ENCODE measurements at places on chromosomes 6 and 20.

- no peak for DNase-seq
Observed at GRCh38 chr6:39225543-39225942, 3.7 kb downstream of the KCNK5 start.

- DNase-seq, result no peak
Observed at GRCh38 chr6:37375376-37375775, 21.6 kb downstream of the RNF8 start.

GRCh38 chr6:43396408-43397149, 27.1 kb upstream of the ZNF318 start:
- no peak for DNase-seq

DNA sequence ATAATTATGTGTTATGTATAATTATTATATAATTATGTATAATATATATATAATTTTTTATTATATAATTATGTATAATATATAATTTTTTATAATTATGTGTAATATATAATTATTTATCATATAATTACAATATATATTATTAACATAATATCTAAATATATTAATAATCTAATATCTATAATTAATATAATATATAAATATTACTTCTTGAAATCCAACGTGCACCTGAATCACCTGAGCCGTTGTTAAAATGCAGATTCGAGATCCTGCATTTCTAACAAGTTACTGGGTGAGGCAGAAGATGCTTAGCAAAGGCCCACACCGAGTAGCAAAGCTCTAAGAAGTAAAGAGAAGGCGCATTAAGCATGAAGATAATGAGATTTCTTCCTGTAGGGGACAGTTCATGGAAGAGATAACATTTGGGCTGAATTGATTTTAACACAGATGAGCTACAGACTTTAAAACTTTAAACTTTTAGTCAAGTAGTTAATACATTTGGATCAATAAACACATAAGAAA, 406.4 kb upstream of the PLCB4 start:
- DNase-seq, result no peak

GRCh38 chr6:42260972-42261371, 43.3 kb upstream of the MRPS10 start:
- DNase-seq, result peak; percentile 32

DNA sequence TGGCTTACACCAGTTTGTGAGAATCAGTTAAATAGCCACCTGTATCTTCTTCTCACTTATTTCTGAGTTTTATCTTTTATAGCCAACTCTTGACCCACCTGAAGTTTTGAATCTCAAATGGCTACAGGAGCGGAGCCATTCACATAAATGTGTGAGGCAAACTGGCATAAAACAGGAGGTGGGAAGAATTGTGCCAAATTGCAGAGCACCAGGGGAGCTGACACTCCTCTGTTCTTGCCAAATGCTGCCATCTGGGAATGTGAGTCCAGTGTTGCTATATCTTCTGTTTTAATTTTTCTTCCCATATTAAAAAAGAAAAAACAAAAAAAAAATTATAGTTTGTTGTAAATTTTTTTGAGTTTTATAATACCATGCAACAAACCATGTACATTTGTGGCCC, 17.0 kb upstream of the RNF146 start:
- no peak for DNase-seq

- no peak for DNase-seq
Observed at GRCh38 chr20:14644306-14645097, 307.1 kb upstream of the FLRT3 start.

DNA sequence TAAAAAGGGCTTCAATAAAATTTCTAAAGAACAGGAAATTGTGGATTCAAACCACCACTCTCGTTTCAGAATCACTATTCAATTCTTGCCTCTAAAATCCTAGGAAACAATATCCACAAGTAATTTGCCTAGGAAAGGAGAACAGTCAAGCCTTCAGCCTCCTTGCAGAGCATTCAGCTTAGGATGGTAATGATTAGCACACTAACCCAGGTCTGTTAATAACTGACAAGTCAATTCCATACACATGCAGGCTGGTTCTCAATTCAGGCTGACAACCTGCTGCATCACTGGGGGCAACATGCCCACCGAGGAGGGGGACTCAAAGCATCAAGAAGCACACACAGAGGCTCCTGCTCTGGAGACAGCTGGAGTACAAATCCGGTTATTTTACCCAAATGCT, 57.6 kb downstream of the GMDS start:
- no peak for DNase-seq

GRCh38 chr6:125747589-125748405, 1.6 kb upstream of the HEY2 start:
- peak; percentile 15 for DNase-seq

GRCh38 chr20:17882834-17883591, 85.6 kb downstream of the SNX5 start:
- no peak for DNase-seq

DNA sequence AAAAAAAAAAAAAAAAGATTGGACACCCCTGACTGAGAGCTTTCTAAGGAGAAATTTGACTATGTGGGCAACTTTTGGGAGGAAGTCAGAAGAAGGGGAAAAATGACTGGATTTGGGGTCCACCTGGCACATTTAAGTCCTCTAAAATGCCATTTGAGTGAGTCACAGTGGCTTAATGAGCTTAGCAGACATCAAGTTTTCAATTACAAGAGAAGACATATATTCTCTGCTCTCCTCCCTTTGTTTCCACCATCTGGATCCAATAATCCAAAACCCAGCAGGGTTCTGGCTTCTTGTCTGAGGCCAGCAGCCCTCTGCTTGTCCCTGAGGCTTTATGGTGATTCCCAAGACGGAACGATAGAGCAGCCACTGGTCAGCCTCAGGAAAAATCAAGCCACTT, 6.9 kb downstream of the PI3 start:
- DNase-seq, result no peak

DNA sequence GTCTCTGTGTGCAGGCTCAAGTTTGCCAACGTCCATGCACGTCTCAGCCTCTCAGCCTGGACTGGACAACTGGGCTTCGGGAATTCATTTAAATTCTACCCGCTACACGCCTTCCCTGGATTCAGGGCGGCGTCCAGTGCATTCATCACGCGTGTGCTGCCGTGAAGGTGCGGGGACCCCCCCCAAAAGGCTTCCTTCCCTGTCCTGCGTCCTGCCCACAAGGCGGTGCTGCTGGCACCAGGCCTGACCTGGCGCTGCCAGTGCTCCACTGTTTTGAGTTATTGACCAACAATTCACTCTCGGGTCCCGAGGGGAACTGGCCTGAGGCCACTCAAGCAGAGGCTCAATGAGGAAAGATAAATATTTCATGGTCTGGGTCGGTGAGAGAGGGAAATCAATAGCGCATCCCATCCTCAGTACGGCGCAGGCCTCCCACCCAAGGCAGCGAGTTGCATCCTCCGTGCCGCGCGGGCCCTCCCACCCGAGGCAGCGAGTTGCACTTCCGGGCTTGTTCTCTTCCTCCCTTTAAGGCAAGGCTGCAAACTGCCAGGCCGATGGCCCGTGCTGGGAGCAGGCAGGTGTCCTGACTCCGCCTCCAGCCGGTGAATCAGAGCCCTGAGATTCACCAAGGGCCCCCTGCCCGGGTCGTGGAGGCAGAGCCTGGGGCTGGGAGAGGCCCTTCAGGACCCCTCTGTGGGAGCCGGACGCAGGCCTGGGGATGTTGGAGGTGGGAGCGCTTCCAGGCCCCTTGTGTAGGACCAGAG, 22.8 kb upstream of the BHLHE23 start:
- no peak for DNase-seq

- no peak for DNase-seq
Observed at GRCh38 chr6:85078058-85078457, 313.7 kb upstream of the TBX18 start.

DNA sequence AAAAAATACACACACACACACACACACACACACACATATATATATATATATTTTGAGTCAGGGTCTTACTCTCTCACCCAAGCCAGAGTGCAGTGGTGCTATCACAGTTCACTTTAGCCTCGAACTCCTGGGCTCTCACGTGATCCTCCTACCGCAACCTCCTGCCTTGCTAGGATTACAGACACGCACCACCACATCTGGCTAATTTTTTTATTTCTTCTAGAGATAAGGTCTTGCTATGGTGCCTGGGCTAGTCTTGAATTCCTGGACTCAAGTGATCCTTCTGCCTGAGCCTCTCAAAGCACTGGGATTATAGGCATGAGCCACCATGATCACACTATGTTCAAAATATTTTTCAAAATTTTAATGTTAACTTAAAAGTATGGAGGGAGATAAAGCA, 43.5 kb downstream of the NUP153 start:
- DNase-seq, result no peak

GRCh38 chr6:9083108-9083507, 647.8 kb upstream of the SLC35B3 start:
- DNase-seq, result no peak

GRCh38 chr20:23628402-23629016, 9.2 kb downstream of the CST3 start:
- DNase-seq, result no peak

DNA sequence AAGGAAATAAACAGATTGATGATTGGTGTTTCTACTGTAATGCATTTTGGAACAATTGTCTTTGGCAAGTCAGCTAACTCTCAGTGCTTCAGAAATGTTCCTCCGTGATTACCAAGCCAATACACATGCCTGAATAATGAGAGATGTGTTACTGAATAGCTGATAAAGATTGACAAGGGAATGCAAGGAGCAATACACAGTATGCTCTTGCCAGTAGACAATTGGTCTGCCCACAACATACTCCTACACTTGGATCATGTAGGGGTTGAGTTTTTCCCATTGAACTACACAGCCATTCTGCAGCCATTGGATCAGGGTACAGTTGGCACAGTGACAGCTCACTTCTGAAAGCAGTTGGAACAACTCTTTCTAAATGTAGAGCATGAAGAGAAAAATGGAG, 5.6 kb upstream of the GJB7 start:
- no peak for DNase-seq

DNA sequence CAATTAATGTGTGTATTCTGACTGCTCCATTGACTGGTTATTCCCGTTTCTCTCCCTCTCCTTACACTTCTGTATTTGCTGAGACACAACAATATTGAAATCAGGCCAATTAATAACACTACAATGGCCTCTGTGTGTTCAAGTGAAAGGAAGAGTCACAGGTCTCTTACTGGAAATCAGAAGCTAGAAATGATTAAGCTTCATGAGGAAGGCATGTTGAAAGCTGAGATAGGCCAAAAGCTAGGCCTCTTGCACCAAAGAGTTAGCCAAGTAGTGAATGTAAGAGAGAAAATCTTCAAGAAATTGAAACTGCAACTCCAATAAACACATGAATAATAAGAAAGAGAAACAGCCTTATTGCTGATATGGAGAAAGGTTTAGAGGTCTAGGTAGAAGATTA, 489.5 kb upstream of the CITED2 start:
- no peak for DNase-seq

GRCh38 chr6:64170316-64170715, 534.7 kb downstream of the PHF3 start:
- DNase-seq, result no peak

- no peak for DNase-seq
Observed at GRCh38 chr6:144007478-144008119, 460 bp downstream of the PLAGL1 start.

DNA sequence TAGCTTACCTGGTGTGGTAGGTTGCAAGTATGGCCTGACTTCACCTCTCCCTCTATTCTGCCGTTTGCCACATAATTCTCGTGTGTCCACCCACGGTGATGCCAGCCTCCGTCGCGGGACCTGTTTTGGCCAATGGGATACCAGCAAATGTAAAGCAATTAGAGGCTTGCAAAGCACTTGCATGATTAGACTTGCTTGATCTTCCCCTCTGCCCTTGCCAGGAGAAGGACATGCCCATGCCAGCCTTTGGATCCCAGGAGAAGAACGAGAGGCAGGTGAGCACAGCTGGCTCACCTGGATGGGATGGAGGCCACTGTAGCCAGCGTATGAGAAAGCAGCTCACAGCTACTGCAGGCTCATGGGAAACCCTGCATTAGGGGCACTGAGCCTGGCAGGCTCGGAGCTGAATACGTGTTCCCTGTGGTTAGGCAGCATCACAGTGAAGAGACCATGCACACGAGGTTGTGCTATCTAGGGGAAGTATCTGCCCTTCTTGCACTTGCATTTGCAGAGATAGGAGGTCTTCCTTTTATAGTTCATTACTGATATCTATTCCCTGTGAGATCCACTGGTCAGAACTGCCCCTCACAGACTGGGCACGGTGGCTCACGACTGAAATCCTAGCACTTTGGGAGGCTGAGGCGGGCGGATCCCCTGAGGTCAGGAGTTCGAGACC, 62.4 kb downstream of the TMEM242 start:
- DNase-seq, result no peak

DNA sequence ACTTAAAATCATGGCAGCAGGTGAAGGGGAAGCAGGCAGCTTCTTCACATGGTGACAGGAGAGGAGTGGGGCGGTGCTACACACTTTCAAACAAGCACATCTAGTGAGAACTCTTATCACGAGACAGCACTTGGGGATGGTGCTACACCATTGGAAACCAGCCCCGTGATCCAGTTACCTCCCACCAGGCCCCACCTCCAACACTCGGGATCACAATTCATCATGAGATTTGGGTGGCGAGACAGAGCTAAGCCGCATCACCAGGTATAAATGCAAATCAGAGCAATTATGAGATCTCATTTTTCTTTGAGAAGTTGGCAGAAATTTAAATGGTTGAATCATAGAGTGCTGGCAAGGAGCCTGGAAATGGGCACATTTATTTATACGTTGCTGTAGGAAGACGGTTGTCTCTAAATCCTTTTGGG, 31.4 kb downstream of the IGF2R start:
- DNase-seq, result no peak

DNA sequence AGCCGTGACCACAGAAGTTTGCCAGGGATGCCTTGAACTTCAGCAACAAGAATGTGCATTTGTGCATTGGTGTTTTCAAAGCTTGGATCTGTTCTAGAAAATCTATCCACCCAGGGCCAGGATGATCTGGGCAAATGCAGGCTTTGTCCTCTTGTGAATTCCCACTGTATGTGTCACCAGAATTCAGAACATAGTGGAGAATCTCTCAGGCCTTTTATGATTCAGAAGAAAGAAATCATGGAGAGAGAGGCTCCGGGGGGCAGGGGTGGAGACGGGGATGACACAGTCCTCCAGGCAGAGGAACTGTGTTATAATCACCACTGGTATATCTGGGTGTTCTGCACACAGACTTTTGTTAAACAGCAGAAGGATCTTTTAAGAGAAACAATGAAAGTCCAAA, 304.1 kb downstream of the CDH4 start:
- DNase-seq, result no peak

GRCh38 chr6:14280006-14280510, 162.5 kb downstream of the CD83 start:
- no peak for DNase-seq

DNA sequence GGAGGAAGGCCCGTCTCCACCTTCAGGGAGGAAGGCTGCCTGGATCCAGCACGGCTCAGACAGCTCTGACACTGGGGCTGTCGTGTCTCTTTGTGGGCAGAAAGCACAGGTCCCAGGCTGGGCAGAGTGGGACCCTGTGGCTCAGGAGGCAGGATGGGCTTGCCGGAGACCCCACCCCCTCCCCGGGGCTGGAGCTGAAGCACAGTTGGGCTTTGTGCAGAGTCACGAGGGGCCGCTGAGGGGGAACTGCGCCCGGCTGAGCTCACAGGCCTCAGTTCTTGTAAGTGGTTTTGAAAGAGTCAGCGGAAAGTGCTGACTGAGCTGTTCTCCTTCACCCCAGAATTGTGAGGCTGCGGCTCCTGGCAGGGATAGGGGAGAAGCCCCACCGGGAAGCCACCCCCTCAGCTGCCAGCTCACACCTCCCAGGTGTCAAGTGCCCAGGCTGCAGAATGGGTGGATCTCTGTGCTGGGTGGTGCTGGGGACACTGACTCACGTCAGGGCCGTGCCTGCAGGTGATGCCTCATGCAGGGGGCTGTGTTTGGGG, 145.5 kb upstream of the RNF24 start:
- DNase-seq, result no peak
